ENCODE measurements at places on chromosomes 3 and 15. TPM values are rescaled to one million over a fixed set of nuclear protein-coding genes. Genes with fewer than 3 reads are reported as not detected.

GRCh38 chr3:35393901-35394799 lies 245.2 kb upstream of the ARPP21 start:
- H3K27me3 ChIP-seq: no peaks in the 10 kb centered on the region
- no peaks in the 10 kb centered on the region for H3K4me1 ChIP-seq
- no peaks in the 10 kb centered on the region for H3K36me3 ChIP-seq
- DNase-seq: no peak

GRCh38 chr3:124510290-124510689 lies 220.0 kb upstream of the UMPS start:
- no peak overlapping the region for H3K4me3 ChIP-seq
- no peaks in the 10 kb centered on the region for H3K4me1 ChIP-seq
- H3K27ac ChIP-seq: no peak overlapping the region
- no peaks in the 10 kb centered on the region for H3K36me3 ChIP-seq

DNA sequence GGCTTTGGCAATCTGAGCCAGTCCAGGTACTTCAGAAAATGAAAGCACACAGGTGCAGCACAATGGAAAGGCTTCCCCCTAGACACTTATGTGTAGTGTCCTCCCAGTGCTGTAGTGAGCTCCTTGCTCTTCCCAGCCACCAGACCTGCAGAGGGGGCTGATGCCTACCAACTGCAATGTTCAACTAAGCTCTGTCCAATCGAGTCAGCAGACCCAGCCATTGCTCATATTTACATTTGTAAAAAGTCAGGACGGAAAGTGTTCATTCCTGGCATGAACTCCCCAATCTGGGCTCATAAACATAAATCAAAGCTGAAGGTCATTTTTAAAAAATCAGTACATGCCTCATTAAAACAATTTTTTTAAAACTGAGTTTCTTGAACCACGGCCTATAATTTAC lies 73.0 kb downstream of the FOXP1 start:
- peaks cover 13% of the 10 kb centered on the region for H3K27me3 ChIP-seq
- H3K36me3 ChIP-seq: peaks cover 3% of the 10 kb centered on the region
- no peak overlapping the region for H3K4me3 ChIP-seq

Gene BCL6
- 41.7 TPM for total RNA-seq

GRCh38 chr15:50563756-50564155 lies 17.3 kb upstream of the USP50 start:
- H3K27ac ChIP-seq: peak overlapping the region; percentile 87
- no peak for DNase-seq
- peaks cover 49% of the 10 kb centered on the region for H3K36me3 ChIP-seq
- no peak overlapping the region for H3K4me3 ChIP-seq
- no peaks in the 10 kb centered on the region for H3K27me3 ChIP-seq
- peaks cover 13% of the 10 kb centered on the region for H3K4me1 ChIP-seq

GRCh38 chr3:51539291-51539941 lies 897 bp downstream of the RAD54L2 start:
- H3K36me3 ChIP-seq: peaks cover 8% of the 10 kb centered on the region
- peak overlapping the region; percentile 83 for H3K27ac ChIP-seq
- H3K27me3 ChIP-seq: no peaks in the 10 kb centered on the region
- H3K4me3 ChIP-seq: peak overlapping the region; percentile 82

All from activated CD4-positive, alpha-beta T cell treated with anti-CD3 and anti-CD28 coated beads, Interleukin-2, amount 10 ng/mL, durations not matched to agents 24 days and 14 days (primary cell).